ENCODE measurements at places on chromosomes 7 and 10.
A peak's percentile ranks its signal among the peaks of the same experiment; 100 is the strongest.

GRCh38 chr7:21927693-21928092, 18.0 kb downstream of the CDCA7L start:
- DNase-seq: no peak

GRCh38 chr10:37520488-37520887, 336.9 kb downstream of the ZNF248 start:
- no peak for DNase-seq

GRCh38 chr10:97012470-97012869, 173.3 kb downstream of the SLIT1 start:
- no peak for DNase-seq

GRCh38 chr10:89360157-89360556, 17.7 kb upstream of the IFIT1B start:
- DNase-seq: no peak

DNA sequence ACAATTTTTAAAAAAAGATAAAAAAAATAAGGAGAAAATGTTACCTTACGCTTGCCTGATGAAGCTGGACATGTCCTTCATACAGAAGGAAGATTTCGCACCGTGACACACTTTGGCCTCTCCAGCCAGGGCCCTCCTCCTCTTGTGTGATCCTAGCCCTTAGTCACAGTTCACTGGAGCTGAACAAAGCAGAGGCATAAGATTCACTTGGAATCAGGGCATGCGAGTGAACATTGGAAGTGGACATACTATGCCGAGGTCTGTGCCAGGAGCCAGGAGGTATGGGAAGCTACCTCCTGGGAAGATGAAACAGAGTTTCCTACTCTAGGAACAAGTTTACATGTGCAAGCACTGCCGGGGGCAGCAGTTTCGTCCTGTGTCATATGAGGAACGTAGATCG, 91.5 kb downstream of the XPNPEP1 start:
- no peak for DNase-seq

GRCh38 chr7:42026622-42027197, 210.3 kb downstream of the GLI3 start:
- DNase-seq: no peak

GRCh38 chr10:60937022-60937421, 7.0 kb downstream of the RHOBTB1 start:
- no peak for DNase-seq

DNA sequence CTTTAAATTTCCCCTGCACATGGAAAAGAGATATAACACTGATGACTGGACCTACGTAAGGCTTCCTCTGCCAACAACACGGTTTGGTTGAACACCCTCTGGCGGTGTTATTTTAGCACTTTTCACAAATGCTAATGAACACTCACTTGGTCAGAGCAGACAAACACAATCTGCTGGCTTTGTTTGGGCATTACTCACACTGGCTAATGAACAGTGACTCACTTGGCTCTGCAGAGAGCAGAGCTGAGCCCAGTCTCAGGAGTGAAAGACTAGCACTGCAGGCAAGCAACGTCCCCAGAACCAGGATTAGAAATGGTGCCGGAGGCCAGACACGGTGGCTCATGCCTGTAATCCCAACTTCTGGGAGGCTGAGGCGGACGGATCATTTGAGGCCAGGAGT, 430.8 kb downstream of the PLXNA4 start:
- DNase-seq: peak; percentile 94

DNA sequence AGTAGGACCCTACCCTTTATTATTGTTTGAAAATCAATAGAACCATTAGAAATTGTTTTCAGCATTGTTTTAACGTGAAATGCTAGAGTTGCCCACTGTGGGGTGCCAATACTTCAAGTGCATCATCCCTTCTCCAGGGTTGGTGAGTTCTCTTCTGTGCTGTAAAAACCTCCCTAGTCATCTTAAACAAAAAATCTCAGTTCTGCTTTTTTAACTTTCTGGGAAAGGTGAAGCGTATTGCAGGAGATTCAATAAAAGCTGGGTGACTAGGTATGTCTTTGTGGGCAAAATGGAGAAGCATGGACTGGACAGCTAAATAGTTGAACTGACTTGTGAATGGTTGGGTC, 699.1 kb downstream of the SUGCT start:
- no peak for DNase-seq

DNA sequence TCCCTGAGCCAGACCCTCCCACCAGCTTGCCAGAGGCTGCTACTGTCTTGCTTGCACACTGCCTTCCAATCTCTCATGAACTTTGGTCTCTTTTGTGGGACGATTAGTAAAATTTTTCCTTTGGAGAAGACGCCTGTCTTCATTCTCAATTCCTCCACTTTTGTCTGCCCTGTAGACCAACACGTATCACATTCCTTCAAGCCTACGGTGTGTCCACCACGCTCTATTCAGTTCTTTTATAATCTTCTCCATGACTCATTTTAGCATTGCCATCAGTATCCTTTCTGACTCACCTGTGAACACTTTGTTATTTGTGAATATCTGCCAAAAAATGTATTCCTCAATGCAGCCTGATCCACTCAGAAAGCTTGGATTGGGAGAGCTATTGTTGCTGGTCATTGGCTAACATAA, 1.4 kb downstream of the GIMAP5 start:
- peak; percentile 73 for DNase-seq

DNA sequence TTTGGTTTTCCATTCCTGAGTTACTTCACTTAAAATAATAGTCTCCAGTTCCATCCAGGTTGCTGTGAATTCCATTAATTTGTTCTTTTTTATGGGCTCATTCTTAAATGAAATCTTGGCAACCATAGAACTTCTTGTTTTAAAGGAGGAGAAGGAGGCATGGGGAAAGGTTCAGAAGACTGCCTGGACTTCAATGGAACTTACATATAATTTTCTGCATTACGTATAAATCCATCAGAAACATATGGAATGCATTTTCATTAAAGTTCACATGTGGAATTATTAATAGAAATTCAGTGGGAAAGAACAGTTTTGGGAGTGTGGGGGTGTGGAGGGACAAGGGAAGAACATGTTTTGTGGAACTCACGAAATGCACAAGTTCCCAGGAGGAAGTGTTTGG, 176.6 kb upstream of the PRKCQ start:
- no peak for DNase-seq

DNA sequence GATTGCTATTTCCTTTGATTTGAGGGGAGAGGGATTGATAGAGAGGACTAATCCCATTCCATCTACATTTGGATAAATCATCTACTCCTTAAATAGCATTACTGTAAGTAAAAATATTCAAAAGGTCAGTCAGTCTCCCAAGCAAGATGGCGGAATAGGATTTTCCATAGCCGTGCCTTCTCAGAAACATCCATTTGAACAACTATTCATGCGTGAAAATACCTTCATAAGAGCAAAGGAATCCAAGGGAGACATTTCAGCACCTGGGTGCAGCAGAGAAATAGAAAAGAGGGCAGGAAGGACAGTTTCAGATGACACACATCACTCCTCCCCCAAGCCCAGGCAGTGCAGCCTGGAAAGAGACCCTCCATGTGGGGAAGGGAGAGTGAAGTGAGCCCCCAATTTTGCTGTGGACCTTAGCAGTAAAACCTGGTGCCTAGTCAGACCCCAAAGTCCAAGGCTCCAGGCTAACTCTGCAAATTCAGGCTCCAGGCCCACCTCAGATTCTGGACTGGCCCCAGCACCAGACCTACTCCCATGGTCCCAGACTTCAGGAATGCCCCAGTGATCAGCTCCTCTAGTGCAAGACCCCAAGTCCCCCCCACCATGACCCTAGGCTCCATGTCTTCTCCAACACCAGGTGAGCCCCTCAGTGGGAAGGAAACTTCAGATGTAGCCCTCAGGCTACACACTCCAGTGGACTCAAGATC, 104.3 kb upstream of the LANCL2 start:
- DNase-seq: no peak

GRCh38 chr10:109071539-109071938, 851.8 kb downstream of the XPNPEP1 start:
- DNase-seq: no peak

DNA sequence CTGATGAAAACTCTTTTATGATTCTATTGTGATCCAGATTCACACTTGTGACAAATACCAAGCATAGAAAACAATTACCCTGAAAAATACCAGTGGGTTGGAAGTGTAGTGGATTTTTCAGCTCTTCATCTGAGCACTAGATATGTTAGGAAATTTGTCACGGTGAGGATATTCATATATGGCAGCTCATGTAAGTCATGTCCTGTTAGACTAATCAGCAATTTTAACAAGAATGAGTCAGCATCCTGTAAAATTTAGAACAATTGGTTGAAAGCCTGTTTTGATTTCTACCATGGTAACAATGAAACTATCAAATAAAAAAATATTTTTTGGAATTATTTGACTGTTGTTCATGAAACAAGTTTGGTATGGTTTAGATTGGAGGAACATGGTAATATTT, 334.3 kb downstream of the CACNA2D1 start:
- DNase-seq: no peak

- no peak for DNase-seq
Measured at GRCh38 chr10:57844387-57844998, 423.2 kb downstream of the IPMK start.

DNA sequence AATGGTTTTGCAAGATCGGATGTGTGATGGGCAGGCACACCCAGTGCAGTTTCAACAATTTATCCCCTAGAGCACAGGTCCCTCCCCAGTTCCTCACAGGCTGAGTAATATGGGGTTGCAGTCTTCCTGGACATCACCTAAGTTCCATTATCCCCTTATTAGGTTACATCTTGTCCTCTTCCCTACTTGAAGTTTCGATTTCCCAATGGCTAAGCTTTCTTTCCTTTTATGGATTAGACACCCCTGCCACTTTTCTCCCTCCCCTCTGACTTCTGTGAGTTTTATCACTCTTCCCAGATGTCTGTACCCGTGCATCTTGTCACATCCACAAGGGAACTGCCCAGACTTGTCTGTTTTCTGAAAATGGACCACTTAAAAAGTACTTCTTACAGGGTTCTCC, 2.4 kb upstream of the NIPSNAP2 start:
- peak; percentile 29 for DNase-seq

- DNase-seq: no peak
Measured at GRCh38 chr7:78139335-78139734, 340.8 kb downstream of the PHTF2 start.

DNA sequence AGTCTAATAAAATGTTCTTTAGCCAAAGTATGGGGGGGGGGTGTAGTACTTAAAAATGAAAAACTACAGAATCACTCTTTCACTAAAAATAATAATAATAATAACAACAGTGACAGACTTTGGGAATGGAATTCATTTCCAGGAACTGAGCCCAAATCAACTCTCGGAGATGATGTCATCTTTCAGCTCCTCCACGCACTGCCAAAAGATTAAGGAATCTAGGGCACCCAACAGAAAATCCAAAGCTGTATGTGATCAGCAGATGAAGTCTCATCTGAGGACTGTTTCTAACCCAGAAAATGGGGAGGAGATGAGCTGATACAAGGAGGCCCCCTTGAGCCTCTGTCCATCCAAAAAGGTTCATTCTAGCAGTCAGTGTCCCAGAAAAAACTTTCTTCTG, 54.5 kb downstream of the GRB10 start:
- DNase-seq: no peak

DNA sequence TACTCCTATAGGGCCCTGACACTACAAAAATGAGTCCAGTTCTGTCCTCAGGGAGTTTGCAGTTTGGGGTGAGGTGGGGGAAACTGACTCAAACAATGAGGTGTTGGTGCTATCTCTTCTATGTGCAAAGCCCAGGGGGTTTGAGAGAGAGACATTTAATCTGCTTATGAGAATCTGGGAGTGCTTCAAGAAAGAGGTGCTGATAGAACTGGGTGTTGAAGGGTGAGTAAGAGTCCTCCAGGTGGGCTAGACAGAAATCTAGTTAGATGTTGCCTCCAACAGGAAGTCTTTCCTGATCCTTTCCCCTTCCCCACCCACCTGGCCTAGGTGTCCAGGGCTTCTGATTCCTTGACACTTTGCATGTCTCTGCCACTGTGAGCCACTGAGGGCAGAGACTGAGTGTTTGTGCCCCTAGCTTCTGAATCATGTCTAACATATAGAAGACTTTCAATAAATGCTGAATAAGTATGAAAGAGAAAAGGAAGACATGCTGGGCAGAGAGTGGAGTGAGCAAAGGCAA, 53.0 kb downstream of the FAM241B start:
- DNase-seq: no peak

GRCh38 chr7:102472126-102473041, 6.3 kb downstream of the POLR2J start:
- DNase-seq: no peak

GRCh38 chr10:127035827-127036226, 130.6 kb downstream of the DOCK1 start:
- DNase-seq: no peak

DNA sequence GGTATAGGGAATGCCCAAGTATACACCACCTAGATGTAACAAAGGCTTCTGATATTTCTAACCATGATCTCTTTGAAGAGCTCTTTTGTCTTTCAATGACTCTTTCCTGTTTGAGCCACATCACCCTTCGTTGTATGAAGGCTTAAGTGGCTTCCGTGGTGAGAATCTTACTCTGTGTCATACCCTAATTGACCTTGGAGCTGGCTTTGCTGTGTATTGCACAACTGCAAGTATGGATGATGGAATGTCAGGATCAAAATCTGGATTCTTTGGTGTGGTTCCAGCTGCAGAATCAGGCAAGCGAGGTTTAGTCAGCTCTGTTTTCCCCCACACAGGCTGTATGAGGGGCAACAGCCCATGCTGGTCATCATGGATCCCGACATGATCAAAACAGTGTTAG, 16.0 kb downstream of the CYP3A43 start:
- DNase-seq: no peak

- no peak for DNase-seq
Measured at GRCh38 chr7:108839076-108839475, 269.4 kb downstream of the DNAJB9 start.

DNA sequence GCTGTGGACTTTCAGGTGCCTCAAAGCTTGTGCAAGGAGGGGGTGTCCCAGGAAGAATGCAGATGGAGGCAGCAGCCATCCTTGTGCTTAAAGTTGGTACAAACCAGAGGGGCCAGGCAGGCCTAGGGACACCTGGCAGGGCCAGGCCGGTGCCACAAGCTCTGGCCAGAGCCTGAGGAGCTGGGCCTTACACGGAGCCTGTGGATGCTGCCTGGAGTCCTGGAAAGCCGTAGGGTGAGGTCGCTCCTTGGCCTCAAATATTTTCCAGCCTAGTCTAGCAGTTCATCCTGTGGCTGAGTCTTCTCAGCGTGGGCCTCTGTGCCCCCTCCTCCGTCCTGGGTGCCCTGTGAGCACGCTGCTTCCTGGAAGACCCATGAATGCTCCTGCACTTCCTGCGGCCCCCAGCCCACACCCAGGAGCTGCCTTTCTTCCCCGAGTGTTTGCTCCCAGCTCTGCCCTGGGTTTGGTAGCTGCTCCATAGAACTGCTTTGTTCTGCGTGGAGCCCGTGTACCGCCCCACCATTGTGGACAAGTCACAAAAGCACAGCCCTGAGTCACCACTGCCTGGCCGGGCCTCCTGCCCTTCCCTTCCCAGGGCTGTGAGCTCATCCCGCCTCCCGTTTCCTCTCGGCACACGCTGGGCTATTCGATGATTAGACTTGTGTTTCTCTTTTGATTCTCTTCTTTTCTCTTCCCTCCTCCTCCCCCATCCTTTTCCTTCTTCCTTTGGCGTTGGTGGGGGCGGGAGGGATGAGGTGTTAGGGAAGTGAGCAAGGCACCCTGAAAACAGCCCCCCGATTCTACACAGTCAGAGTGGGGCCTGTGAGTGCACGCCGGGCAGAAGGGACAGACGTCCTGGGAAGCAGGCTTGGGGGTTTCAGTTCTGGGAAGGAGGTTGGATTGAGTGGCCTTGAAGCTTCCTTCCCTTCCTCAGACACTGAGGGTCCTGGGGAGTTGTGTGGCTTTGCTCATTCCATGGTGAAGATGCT, 73.2 kb upstream of the SHH start:
- DNase-seq: peak; percentile 8

GRCh38 chr7:29853072-29853471, 46.8 kb downstream of the WIPF3 start:
- no peak for DNase-seq
